ENCODE measurements at places on chromosomes 2 and 18. TPM values are rescaled to one million over a fixed set of nuclear protein-coding genes. Genes with fewer than 3 reads are reported as not detected.

DNA sequence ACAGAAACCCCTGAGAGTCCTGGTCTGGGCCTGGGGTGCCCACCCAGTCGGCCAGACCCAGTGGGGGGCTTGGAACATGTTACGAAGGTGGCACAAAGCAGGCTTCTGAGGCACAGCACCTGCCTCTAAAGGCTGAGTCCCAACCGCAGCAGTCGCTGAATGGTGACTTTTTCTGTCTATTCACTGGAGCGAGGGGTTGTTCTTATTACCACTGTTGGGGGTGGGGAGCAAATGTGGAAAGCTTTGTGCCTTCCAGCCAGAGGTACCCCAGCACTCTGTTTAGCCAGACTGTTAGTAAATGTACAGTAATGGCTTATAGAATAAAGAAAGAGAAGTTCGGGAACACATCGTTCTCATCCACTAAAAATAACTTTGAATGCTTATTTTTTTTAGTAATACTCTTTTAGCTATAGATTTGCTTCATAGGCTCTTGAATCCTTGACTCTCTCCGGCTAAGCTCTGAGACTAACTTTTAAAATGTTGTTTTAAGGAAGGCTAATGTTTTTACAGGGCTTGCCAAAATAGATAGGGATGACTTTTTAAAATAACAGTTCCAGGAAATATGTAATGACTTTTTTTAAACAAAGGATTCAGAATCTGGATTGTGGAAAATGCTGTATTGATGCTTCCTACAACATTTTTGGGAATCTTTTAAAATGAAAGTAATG lies 23.4 kb upstream of the PTPN2 start:
- DNase-seq = no peak

DNA sequence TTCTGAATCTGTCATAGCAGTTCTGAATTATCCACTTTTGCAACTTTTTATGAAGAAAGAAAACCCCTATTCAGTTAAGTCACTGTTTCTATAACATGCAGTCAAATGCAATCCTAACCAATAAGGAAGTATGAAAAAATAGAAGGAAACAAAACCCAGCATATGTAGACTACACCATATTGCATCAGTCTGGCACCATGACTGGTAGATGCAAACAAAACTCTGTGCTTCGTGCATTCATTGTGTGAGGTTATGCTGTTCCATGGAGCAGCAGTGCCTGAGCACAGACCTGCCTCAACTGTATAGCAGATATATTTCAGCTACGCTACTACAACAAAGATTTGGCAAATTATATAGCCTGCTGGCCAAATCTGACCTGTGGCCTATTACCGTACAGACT lies 325.5 kb downstream of the LRP1B start:
- no peak for DNase-seq

DNA sequence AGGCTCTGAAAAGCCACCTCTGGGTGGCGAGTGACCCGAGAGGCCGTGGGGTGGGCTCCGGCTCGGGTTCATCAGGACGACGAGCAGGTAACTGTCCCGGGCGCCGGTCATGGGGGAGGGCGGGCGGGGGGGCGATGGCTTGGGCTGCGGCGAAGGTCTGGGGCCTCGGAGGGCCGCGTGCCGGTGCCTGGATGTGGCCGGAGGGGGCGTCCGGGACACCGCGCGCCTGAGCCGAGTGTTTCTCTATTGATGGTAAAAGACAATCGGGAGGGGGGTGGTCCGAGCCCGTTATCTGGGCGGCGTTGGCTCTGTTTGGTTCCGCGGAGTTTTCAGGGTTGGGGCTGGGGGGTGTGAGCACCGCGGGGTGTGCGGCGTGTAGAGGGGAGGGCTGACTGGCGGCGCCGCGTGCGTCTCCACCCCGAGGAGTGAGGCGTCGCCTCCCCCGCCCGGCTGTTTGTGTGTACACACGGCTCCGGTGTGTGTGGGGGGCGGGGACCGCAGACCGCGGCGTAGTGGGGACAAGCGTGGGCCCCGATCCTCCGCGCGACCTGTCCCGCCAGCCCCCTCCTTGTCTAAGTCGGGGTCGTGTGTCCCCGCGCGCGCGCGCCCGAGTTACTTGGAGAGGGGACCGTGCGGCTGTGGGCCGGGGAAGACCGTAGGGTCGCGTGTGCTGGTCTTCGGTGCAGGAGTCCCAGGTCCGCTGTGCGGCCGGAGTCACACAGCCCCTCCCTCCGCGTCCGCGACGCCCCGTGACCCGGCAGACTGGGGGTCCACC lies 1.6 kb downstream of the CTIF start:
- DNase-seq = peak; percentile 86

Gene KANSL1L
- total RNA-seq = 46.0 TPM

Gene KIF3C
- 5.7 TPM for total RNA-seq

Gene DSG2
- total RNA-seq = 1.8 TPM

- DNase-seq = no peak
Measured at GRCh38 chr2:71589763-71590162, 136.4 kb downstream of the DYSF start.

Gene TMEM169
- 1.1 TPM for total RNA-seq

DNA sequence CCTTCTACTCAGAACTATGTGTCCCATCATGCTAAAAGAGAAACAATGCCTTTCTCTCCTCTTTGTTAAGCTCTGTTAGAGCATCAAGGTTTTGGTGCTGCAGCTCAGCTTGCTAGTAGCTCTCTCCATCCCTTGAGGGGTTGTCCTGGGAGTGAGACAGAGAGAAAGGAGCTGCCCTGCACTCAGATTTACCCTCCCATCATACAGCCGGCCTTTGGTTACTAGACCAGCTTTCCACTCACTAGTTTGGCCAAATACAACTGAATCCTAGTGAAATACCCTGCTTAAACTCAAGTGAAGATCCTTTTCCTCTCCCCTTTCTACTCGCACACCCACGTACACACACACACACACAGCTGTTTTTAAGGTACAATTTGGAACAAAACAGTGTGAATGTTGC lies 2.3 kb upstream of the CHN1 start:
- DNase-seq = no peak

DNA sequence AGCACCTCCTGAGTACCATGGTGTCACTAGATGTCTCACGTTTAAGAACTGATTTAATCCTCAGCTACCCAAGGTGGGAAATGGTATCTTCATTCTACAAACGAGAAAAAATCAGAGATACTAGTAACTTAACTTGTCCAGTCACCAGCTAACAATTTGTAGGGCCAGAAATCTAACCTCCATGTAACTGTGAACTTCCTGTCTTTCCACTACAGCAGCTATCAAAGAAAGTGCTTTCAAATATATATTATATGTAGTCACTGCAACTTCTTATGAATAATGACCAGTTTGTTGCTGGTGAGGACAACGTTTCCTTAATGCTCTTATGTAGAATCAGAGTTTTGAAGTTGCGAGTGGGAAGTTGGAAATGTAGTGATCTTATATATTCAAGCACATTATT lies 1.9 kb downstream of the REV1 start:
- no peak for DNase-seq

Gene CRYGD
- not detected for total RNA-seq

Gene SAG
- not detected for total RNA-seq

DNA sequence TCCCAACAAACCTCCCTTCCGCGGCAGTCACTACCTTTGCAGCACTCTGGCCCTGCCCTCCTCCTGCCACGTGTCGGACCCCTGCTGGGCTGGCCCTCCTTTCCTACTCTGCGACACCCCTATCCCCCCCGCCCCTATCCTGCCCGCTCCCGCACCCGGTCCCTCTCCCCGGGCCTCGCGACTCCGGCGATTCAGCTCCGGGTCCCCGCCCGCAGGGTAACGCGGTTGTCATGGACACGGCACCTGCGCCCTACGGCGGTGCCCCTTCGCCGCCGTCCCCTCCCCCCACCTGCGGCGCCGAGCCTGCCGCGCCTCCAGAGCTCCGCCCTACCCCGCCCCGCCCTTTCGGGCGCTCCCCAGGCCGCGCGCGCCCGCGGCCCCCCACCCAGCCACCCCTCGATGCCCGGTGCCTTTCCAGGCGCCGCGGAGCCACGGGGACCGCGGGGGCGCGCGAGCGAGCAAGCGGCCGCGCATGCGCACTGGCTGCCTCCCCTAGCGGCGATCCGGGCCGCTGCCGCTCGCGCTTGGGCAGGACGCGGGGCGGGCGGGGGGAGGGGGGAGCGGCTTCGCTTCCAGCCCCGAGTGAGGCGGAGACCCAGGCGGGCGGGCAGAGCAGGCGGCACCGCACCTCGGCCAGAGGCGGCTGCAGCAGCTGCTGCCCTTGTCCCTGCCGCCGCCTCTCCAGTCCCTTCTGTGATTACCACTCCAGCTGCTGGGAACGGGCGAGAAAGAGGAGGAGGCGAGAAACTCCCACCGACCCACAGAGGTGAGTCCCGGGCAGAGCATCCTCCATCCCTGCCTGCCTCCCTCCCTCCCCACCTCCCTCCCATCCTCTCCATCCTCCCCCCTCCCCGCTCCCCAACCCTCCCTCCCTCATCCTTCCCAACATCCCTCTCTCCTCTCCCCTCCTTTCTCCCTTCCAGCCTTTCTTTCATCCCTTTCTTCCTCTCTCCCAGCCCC lies at the start of gene CTNNA2:
Gene CTNNA2, plus strand, starts transcription at position 610 of the 960 bp plus-strand sequence.
- DNase-seq = no peak

DNA sequence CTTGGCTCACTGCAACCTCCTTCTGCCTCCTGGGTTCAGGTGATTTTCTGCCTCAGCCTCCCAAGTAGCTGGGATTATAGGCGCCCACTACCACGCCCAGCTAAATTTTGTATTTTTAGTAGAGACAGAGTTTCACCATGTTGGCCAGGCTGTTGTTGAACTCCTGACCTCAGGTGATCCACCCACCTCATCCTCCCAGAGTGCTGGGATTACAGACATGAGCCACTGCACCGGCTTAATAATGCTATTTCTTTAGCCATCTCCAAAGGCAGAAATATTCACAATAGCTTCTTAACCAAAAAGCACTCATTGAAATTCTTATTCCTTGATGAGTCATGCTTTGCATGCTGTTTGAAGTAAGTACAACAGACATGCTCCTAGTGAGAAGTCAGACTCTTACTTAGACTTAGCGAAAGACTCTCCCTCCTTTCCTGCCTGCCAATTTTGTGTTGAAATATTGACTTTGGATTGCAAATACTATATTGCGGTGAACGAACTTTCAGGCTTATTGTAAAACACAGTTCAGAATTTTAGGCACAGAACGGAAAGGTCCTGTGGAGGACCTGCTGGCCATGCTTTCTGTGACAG lies 4.4 kb downstream of the ACTR3 start:
- no peak for DNase-seq

GRCh38 chr2:134333646-134334189 lies 79.8 kb downstream of the MGAT5 start:
- DNase-seq = no peak

Gene PARD3B
- total RNA-seq = 42.5 TPM

DNA sequence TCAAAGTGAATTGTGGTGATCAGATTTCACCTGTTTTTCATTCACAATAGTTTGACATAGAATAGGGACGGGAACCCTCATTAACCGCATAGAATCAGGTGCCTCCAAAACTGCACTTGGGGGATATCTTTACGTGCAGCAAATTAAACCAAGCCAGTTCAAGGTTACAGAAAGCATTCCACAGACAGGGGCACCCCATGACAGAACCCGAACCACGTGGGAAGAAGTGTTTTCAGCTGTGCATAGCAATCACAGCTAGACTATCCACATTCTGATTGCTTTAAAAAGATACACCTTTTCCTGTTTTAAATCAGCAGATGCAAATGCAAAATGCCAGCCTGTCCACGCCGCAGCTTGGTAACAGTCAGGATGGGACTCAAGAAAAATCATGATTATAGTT lies 205.8 kb downstream of the ANAPC1 start:
- no peak for DNase-seq

Gene ARL4C
- 8.9 TPM for total RNA-seq

DNA sequence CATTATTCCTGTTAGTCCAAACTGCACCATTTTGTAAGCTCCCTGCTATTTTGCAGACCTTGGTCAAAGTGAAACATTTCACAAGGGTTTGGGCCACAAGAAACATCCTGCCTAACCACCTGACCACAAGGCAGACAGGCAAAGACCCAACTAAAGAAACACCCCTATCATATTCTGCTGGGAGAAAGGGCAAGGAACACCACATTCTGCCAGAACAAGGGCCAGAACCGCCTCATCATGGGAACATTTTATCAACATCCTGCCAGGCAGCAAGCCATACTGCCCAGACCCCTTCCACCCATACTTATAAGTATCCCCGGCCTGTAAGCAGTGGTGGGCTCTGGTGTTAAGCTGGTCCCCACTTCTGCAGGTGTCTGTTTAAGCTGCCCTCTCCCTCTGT lies 12.0 kb upstream of the RAB31 start:
- DNase-seq = peak; percentile 21

GRCh38 chr2:3487432-3487831 lies 31.9 kb downstream of the ADI1 start:
- DNase-seq = peak; percentile 43

DNA sequence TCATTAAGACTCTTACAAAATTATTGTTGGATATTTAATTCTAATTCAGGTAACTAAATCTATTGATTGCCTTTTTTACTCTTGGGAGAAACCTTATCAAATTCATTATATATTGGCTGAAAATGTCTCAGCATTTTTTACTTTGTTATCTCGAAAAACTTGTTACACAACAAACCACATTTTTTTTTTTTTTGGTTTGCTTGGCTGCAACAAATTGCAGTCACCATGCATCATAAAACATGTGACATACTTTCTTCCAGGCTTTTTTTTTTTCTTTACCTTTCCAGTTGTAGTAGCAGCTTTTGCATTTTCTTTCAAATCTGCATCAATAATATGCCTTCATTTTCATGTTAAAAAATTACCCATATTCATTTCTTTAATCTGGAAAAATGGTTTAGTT lies 186.7 kb downstream of the TDRD15 start:
- DNase-seq = no peak

Gene GALM
- 9.5 TPM for total RNA-seq

DNA sequence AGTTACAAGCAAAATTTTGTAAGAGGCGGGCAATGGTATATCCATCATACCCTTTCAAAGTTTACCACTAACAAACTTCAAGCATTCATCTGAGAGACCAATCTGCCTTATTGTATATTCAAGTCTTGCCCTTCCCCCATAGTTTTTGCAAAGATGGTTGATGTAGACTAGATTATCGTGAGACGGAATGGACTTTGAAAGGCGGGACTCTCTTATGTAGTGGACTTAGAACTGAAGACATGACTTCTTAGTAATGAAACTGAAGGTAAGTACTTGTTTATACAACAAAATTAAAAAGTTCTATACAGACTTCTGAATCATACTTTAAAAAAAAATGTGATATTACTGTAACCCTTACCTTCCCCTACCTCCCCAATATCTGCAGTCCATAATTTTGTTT lies 10.4 kb downstream of the AP1S3 start:
- DNase-seq = no peak

Gene CROCC2
- total RNA-seq = not detected

GRCh38 chr2:227576110-227576509 lies 22.6 kb upstream of the SCYGR2 start:
- DNase-seq = no peak

GRCh38 chr2:223442847-223443246 lies 159.3 kb downstream of the SCG2 start:
- no peak for DNase-seq

GRCh38 chr2:172623249-172623965 lies 67.5 kb downstream of the PDK1 start:
- no peak for DNase-seq

Gene TDRD15
- not detected for total RNA-seq

Gene GPR45
- not detected for total RNA-seq

- DNase-seq = no peak
Measured at GRCh38 chr2:68632021-68632420, 11.4 kb upstream of the PROKR1 start.

GRCh38 chr2:117960231-117960630 lies 53.6 kb downstream of the CCDC93 start:
- DNase-seq = no peak

Measured in sigmoid colon (tissue), 7 donors.